Placental epithelial cell (primary cell): ENCODE measurements at places on chromosomes 1 and 21. TPM values are rescaled to one million over a fixed set of nuclear protein-coding genes. Genes with fewer than 3 reads are reported as not detected.

The RCOR3 gene
- 30.9 and 45.9 TPM in 2 replicates for total RNA-seq

The L1TD1 gene
- 72.0 and 72.6 TPM in 2 replicates for total RNA-seq

The ZRANB2 gene
- 31.0 and 38.1 TPM in 2 replicates for total RNA-seq

The LIN9 gene
- total RNA-seq = 2.0 and 2.4 TPM in 2 replicates

The ADORA3 gene
- total RNA-seq = not detected in 2 replicates

The RXFP4 gene
- total RNA-seq = not detected in 2 replicates

The ZFP69B gene
- total RNA-seq = 2.7 and 4.1 TPM in 2 replicates

The FMO3 gene
- total RNA-seq = not detected in 2 replicates

The KPNA6 gene
- total RNA-seq = 40.0 and 65.5 TPM in 2 replicates

The PERM1 gene
- 0.39 TPM in 1 of 2 replicates, not detected in the other for total RNA-seq

The ST6GALNAC5 gene
- 0.39 TPM in 1 of 2 replicates, not detected in the other for total RNA-seq

The VWA5B1 gene
- total RNA-seq = not detected in 2 replicates

The DONSON gene
- 21.8 and 23.2 TPM in 2 replicates for total RNA-seq

The NPR1 gene
- 0.22 and 0.39 TPM in 2 replicates for total RNA-seq

The EFNA4 gene
- total RNA-seq = 7.9 and 10.2 TPM in 2 replicates

The OR2L3 gene
- not detected in 2 replicates for total RNA-seq

The TMEM240 gene
- total RNA-seq = 2.1 and 3.9 TPM in 2 replicates

The SPRR2G gene
- total RNA-seq = not detected in 2 replicates

The FMO1 gene
- total RNA-seq = not detected in 2 replicates

The TNFRSF1B gene
- total RNA-seq = under 0.01 TPM in 1 of 2 replicates, not detected in the other

The KLF17 gene
- not detected in 2 replicates for total RNA-seq

The ADORA1 gene
- total RNA-seq = 0.39 and 0.87 TPM in 2 replicates

The ANXA9 gene
- 0.39 and 2.0 TPM in 2 replicates for total RNA-seq

The TTLL7 gene
- 10.7 and 13.7 TPM in 2 replicates for total RNA-seq

The C1orf116 gene
- 6.3 and 10.6 TPM in 2 replicates for total RNA-seq

The FCMR gene
- total RNA-seq = 0.22 TPM in 1 of 2 replicates, not detected in the other
